ENCODE measurements at places on chromosomes 1 and 21.

DNA sequence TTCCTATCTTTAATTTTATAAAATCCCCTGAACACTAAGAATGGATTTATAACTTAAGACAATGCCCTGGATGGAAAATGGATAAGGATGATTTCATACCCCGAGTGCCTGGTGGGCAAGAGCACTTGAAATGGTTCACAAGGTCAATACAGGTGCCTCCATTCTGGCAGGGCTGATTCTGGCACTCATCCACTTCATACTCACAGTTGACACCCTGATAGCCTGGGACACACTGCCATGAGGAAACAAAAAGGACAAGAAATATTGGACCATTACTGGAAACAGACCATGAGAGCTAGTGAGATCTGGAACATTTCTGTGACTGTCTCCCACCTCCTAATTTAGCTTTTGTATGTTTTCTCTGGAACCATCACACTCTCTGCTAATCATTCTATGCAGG lies 39.1 kb upstream of the ADAM30 start:
- no peak for DNase-seq

DNA sequence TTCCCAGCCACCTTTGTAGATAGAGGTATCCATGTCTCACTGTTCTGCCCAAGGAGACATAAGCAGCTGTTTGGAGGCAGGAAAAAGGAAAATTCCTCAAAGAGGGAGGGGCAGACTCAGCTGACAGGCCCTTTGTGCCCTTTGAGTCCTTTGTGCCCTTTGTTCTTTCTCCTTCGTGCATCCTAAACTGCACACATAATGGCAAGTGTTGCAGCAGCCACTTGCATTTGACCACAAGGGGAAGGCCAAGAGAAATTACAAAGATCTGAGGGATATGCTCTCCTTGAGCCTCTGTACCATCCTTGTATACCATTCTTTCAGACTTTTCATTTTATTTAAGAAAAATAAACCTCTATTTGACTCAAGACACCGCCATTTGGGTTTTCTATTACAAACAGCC lies 71.8 kb upstream of the PKN2 start:
- DNase-seq: no peak

DNA sequence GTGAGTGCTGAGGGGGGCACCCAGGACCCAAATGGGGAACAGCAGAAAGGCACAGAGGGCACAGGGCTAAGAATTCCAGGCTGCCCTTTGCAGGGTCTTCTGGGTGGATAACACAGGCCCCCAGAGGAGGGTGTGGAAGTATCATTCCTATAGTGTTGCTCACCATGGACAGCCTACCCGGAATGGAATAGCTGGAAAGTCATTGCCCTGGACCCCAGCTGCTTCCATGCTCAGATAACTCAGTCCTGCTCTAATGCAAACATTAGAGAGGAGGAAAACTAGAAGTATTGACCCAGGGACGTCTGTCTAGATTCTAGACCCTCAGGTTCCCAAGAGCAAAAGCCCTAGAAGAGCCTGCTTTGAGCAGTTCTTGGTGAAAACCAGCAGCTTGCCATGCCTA lies 24.7 kb downstream of the SLC6A17 start:
- DNase-seq: no peak

GRCh38 chr1:66999640-67000400 lies 54.1 kb downstream of the SLC35D1 start:
- no peak for DNase-seq

DNA sequence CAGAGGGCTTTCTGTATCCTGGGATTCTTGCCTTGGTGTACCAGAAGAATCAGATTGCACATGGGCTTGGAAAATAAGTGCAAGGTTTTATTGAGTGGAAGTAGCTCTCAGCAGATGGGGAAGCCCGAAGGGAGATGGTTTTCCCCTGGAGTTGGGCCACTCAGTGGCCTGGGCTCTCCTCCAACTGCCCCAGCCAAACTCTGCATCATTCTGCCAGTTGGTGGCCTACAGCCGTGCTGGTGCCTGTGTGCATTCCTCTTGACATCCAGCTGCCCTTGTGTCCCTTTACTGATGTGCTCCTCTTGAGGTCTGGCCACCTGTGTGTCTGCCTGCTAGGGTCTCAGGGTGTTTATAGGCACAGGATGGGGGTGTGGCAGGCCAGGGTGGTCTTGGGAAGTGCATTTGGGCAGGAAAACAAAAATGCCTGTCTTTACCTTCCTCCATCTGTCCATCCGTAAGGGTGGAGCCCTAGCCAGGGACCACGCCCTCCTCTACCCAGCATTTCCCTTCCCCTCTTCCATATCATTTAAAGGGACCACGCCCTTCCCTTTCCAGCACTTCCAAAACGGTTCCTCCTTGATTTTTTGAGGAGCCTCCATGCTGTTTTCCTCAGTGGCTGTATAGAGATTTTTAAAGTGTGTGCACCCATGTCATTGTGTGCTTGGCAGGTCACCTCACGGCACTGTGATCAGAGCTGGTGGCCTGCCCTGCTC lies 18.9 kb downstream of the SNAP47 start:
- DNase-seq: no peak

DNA sequence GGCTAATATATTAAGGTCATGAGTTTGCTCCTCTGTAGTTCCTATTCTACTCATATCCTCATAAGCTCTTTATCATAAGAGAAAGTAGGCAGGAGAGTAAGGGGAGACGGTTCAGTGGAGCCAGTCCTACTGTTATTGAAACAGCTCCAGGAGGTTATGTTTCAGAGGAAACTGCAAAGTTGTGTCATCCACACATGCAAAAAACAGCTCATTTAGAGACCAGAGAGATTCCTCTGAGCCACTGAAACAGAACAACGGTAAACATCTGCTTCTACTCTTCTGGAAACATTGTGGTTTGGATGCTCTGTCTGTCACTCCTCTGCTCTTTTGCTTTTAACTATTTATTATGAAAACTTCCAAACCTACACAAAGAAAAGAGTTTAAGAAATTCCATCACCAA lies 66.3 kb upstream of the PPP2R5A start:
- DNase-seq: peak; percentile 70

DNA sequence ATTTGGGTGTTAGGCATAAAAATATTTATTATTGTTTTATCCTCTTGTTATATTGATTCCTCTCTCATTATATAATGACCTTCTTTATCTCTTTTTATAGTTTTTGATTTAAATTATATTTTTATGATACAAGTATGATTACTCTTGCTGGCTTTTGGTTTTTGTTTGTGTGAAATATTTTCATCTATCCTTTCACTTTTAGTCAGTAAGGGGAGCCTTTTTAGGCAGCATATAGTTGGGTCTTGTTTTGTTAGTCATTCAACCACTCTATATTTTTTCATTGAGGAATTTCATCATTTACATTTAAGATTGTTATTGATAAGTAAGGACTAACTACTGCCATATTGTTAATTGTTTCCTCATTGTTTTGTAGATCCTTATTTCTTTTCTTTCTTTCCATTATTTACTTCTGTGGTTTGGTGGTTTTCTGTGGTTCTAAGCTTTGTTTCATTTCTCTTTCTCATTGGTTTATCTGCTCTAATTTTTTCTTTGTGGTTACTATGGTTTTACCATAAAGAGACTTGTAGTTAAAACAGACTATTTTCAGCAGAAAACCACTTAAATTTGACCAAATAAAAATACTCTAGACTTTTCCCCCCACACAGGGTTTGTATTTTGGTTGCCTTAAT lies 593.1 kb downstream of the NUF2 start:
- no peak for DNase-seq

DNA sequence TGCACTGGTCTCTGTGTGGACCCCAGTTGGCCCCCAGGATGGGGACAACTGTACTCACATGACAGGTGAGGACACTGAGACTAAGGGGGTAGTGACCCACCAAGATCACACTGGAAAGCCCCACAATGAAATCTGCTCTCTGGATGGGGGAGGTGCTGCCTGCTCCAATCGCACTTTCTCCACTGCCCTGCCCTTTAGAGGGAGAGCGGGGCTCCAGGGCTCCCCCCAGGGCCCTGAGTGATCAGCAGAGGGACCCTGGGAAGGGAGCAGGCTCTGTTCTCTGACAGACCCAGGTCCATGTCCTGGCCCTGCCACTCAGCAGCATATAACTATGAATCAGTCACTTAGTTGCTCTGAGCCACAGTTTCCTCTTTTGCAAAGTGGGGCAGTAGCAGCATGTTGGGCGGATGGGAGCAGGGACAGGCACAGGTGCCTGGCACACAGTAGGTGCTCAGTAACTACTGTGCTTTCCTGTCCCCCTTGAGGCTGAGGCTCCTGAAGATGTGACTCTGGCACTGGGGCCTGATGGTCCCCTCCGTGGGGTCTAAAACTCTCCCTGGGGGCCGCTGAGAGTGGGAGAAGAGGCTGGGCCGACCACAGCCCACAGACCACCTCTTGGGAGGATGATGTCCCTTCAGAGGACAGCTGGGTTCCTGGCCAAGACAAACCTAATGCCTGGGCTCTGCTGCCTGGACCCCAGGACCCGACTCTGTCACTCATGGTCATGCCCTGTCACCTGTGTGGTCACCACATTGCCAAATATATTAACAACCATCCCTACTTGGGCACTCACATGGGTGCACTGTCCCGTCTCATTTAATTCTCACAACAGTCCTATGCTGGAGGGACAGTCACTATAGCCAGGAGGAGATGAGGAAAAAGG lies 222.7 kb downstream of the PTPRU start:
- no peak for DNase-seq

DNA sequence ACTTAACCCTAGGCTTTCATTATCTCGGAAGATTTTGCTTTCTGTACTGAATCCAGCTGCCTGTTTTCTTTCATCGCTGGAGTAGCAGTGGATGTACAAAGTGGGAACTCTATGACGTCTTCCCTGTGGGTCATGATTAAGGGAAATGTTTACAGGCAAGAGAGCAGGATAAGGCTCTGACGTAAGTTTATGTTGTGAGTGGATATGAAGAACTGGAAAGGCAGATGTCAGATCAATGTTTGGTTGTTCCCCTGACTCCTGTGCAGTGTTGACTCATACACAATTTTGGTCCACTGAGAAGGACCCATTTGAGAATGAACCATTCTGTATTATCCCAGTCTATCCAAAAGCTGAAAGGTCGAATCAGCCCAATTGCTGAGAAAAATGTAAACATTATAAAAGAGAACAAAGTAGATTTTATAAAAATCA lies 292.4 kb downstream of the GRIK1 start:
- no peak for DNase-seq

GRCh38 chr21:43280949-43281633 lies 112.3 kb downstream of the CRYAA start:
- DNase-seq: no peak

DNA sequence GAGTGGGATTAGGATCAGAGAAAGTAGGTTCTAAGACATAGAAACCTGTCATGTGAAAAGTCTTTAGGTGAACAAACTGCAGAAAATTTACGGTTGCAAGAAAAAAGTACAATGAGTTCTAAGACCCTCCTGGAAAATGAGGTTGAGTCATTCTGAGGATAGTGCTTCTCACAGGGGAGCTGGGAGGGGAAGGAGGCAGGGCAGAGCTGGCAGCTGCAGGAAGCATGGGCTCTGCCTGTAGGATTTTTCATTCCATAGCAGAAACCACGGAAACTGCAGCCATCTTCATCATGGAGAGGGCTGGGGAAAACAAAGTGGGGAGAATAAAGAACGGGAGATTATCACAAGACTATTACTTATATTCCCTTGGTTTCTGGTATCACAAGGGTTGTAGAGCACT lies 25.8 kb upstream of the THEM4 start:
- no peak for DNase-seq

- no peak for DNase-seq
These were observed 5.8 kb downstream of the PCNX2 start for GRCh38 chr1:233289676-233290075.

DNA sequence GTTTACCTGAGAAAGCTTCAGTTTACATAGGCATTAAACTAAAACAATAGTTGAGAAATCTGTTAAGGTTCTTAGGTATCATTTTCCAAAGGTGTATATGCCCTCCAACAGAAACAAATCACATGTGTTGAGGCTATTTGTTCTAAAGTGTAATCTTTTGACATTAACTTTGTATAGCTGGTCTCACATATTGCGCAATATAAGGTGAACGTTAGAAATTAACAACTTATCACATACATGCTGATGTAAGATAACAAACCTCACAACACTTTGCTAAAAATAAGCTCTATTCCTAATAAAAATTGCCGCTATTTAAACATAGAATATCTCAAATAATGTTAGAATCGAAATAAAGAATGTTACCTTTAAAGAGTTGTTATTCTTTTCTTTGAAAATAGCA lies 340.6 kb downstream of the SRGAP2C start:
- DNase-seq: no peak

DNA sequence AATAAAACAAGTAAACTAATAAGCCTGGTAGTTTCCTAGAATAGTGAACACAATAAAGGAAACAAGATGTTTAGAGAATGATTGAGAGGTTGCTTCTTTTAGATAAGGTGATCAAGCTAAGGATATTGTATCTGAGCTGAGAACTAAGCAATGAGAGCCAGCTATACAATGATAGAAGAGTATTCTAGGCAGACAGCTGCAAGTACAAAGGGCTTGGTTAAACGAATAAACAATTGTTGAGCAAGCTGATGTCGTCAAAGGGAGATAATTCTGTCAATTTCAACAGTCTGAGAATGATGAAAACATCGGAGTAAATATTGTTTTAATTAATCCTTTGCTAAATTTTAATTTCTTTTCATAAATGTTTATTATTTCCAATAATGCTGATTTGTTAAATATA lies 5.5 kb upstream of the FH start:
- no peak for DNase-seq

- no peak for DNase-seq
These were observed 62.6 kb upstream of the COL6A1 start for GRCh38 chr21:45918835-45919447.

DNA sequence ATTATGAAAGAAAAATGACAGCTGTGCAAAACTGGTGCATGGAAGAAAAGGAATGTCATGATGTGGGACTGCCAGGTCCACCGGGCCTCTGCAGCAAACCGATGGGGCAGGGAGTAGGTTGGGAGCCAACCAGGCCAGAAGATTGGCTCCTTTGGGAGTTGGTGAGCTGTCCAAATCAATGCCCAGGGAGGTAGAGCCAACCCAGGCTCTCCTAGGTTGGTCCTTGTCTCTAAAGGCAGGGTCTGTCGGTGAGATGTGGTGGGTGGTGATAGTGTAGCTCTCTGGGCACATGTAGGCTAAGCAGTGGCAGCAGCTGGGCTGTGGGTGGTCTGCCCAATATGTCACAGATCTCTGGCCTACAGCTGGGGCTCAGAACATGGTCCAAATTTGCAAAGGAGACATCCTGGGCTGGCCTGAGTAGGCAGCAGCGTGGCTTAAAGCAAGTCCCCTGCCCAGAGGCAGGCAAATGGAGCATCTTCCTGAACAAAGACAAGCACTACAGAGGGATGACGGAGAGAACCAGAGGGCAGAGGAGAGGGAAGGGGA lies 61.2 kb upstream of the PRDX6 start:
- no peak for DNase-seq

- no peak for DNase-seq
These were observed 1648.4 kb downstream of the KCNT2 start for GRCh38 chr1:194959795-194960194.

- no peak for DNase-seq
These were observed 68.7 kb upstream of the ROR1 start for GRCh38 chr1:63705078-63705477.

DNA sequence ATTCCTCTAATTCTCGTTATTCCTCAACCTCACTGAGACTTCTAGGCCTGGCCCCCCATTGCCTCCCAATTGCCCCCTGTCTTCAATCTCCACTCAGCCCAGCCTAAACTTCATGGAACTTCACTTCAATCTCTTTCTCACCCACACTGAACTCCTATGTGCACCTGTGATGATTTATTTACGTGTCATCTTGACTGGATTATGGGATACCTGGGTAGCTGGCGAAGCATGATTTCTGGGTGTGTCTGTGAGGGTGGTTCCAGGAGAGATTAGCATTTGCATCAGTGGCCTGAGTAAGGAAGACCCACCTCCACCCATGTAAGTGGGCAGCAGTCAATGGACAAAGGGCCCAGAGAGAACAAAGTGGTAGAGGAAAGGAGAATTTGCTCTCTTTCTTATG lies 587.0 kb downstream of the NPHP4 start:
- DNase-seq: no peak
